Erythroblast (primary cell): ENCODE measurements at places on chromosomes 7 and 10.
A peak's percentile ranks its signal among the peaks of the same experiment; 100 is the strongest.

DNA sequence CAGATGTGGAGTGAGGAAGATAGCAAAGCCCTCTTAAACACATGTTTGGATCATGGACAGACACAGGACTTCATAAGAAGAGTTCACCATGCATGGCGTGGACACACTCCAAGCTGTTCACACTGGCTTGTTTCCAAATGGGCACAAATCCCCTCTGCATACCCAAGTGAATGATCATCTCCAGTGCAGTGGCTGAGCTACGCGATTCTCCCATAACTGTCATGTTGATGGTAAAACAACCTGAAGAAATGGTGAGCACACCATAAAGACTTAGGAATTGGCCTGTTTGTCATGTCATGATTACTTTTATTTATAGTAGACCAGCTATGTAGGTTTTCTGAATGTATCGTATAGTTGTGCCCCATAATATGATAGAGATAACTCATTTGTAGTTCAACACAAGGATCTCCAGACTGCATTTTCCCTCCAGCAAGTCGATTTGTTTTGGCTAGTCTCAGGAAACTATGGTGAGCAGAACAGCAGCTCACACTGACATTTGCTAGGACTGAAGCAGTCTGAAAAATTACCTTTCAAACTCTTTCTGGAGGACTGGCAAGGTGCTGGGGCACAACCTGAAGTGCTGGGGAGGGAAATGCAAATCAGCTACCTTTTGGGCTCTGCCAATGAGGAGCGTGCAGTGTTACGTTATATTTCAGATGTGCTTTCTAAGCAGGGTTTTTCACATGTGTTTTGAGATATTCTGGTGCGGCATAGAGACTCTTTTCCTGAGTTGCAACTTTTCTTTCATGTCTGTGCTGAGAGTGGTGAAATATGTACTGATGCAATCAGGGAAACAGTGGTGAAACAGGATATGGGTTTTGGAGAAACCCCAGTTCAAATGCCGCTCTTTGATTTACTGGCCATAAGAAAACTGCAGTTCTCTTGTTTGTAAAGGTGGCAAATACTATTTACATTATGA is 629.6 kb upstream of the DPP6 start:
- no peak for DNase-seq

GRCh38 chr10:51139176-51139575 is 64.9 kb downstream of the PRKG1 start:
- no peak for DNase-seq

DNA sequence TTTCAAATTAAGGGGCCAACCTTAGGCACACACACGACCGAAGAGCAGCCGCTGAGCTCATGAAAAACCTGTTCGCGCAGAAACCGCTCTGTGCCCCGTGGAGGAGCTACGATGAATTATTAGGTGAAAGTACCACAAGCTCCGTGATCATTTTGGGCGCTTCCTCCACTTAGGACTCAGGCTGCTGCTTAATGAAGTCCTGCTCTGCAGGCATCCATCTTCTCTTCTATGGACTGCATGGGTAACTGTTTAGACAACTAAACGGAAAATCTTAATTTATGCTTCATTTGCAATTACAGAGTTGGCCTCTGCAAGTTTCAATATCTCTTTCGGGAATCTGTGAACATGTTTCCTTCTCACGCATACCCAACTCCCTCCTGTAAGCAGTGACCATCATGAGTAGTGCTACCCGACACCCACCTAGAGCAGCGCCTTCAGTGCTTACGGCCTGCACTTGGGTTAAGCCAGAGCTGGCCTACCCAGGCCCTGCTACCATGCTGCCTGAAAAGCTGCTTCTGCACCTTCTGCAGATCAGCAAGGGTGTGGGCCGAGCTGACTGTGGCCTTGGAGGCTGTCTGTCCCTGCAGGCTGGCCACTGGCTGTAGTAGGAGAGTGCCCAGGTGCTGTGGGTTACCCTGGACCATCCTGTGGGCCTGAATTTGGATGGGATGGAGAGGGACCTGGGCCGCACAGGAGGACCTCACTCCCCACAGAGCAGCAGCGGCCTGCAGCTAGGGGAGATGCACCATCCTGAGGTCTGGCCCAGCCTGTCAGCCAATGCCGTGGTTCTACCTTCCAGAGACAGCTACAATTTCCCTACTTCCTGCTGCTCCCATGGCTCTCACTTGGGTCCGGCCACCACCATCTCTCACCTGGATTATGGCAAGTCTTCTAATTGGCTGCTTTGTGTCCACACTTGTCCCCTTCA is 36.0 kb downstream of the GNA12 start:
- DNase-seq = no peak

DNA sequence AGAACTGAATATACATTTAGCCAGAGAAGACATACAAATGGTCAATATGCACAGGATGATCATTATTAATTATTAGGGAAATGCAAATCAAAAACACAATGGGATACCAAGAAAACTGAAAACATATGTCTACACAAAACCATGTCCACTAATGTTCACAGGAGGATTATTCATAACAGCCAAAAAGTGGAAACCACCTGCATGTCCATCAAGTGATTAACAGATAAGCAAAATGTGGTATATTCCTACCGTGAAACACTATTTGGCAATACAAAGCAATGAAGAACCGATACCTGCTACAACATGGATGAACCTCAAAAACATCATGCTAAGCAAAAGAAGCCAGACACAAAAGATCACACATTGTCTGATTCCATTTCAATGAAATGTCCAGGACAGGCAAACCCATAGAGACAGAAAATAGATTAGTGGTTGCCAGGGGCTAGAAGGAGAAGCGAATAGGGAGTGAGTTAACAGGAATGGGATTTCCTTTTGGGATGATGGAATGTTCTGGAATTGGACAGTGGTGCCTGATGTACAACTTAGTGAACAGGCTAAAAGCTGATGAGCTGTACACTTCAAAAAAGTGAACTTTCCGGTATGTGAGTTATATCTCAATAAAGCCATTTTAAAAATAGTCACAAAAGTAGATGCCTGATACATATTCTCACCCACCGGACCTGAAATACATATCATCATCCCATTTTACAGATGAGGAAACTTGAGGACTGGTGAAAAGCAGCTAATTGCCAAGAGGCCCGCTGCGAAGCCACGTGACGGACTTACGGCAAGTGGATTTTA is 33.6 kb downstream of the HIPK2 start:
- DNase-seq = no peak

GRCh38 chr7:104848138-104848990 is 165.6 kb upstream of the KMT2E start:
- peak; percentile 56 for DNase-seq

DNA sequence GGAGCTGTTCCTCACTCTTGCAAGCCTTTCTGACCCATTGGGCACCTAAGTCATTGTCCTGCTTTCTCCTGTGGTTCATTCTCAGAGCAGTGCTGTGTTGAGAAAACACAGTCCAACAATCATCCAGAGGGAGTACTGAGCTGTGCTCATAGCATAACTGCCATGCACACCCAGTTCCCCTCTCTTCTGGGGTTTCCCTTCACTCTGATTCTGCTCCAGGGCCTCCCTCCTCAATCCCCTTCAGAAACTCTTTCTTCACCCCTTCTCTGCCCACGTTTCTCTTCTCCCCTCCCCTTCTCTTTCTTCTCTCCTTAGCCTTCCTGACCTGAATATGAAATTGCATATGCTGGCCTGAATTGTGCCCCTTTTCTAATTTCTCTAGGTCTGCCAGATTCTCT is 155.8 kb downstream of the AOAH start:
- DNase-seq = no peak

- no peak for DNase-seq
These were observed 115.5 kb downstream of the SMURF1 start for GRCh38 chr7:99028261-99028973.

- DNase-seq = no peak
These were observed 63.3 kb downstream of the ELFN1 start for GRCh38 chr7:1733206-1733907.

GRCh38 chr10:84135836-84136235 is 3.5 kb upstream of the GHITM start:
- DNase-seq = no peak

- no peak for DNase-seq
These were observed 16.4 kb upstream of the RAPGEF5 start for GRCh38 chr7:22373388-22373787.

- DNase-seq = peak; percentile 1
These were observed 531.1 kb upstream of the STEAP1 start for GRCh38 chr7:89623018-89623672.

GRCh38 chr7:134396031-134396430 is 62.9 kb downstream of the AKR1B1 start:
- DNase-seq = no peak

DNA sequence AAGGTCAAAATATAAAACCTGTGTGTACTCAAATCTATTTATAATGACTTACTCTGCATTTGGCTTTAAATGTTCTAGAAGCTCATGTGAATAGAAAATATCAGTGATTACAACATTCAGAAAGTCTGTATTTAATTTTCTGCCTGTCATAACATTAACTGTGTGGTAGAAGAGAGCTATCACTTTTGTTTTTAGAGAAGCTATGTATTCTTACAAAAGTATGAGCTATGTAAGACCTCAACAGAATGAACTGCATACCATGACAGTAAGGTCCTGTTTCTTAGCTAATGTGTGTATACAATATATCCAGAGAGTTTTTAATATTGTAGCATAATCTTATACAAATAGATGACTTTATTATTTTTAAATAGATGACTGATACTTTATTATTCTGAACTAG is 61.5 kb downstream of the PTN start:
- no peak for DNase-seq

GRCh38 chr10:83343676-83344075 is 795.6 kb upstream of the GHITM start:
- no peak for DNase-seq

GRCh38 chr7:28564755-28565374 is 152.5 kb downstream of the CREB5 start:
- DNase-seq = no peak

DNA sequence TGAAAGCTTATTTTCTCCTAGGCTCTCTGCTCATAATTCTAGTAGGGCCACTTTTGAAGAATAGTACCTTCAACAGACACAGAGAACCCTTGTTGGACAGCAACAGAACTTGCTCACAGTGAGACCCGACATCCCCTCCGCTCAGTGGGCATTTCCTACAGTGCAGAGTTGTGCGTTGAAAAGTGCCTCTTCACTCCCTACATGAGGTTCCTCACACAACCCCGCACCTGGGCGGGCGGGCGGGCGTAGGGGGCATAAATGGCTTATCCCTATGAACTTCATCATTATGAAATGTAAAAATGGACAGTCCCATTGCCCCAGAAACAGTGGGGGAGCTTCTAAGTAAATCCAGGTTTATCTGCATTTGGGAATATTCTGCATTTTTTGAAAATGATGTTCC is 174.9 kb downstream of the MGMT start:
- DNase-seq = no peak

DNA sequence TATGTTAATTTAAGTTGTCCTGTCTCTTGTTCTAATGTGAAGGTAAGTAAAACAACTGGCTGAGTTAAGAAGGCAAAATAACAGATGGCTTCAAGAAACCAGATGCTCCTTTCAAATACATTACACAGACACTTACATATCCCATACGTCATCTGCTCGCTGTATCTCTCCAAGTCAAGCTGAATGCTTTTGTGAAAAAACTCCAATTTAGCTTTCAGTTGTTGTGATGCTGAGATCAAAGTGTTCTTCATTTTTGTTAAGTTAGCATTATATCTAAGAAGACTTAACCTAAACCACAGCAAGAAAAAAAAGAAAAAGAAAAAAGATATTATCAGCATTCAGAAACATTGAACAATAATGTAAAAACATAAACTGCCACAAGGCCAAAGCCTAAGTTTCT is 18.5 kb upstream of the ERLIN1 start:
- DNase-seq = no peak

DNA sequence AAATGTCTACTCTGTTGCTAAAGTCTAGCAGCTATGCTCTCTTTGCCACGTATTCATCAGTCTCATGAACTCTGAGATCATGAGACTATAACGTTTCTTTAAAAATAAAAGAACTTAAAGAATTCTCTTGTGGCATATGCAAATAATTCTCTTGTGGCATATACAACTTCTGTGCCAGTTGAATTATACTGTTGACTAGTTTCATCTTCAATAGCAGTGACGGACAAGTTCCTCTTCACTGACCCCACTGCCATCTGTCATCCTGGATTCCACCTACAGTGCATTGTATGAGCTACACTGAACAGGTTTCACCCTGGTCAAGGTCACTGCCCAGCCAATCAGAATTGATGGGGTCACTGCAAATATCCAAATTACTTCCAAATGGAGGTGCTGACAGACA is 88.2 kb downstream of the CD36 start:
- DNase-seq = no peak

GRCh38 chr10:131119626-131120355 is 191.7 kb downstream of the TCERG1L start:
- no peak for DNase-seq

- DNase-seq = no peak
These were observed 87.6 kb upstream of the AFAP1L2 start for GRCh38 chr10:114491933-114492332.

GRCh38 chr10:6667679-6668270 is 87.7 kb upstream of the PRKCQ start:
- peak; percentile 31 for DNase-seq

DNA sequence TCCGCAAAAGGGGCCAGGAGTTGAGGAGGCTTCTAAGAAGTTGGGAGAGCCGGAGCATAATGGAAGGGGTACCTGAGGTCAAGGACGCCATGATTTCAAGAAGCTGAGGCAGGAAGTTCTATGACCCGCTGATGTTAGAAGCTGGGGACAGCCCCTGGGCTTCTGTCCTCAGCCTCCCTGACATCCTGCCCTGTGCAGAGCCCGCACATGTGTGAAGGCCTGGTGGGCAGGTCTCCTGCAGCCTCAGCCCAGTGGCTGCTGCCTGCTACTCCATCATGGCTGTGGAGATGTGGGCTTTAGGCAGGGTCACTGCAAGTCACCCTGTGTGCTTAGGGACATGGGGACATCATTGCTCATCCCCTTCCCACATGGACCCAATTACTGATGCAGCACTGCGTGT is 53.8 kb upstream of the PCBD1 start:
- no peak for DNase-seq

- DNase-seq = no peak
These were observed 89.2 kb downstream of the RNF216 start for GRCh38 chr7:5692112-5692844.

GRCh38 chr10:6406220-6407033 is 173.6 kb downstream of the PRKCQ start:
- peak; percentile 19 for DNase-seq

DNA sequence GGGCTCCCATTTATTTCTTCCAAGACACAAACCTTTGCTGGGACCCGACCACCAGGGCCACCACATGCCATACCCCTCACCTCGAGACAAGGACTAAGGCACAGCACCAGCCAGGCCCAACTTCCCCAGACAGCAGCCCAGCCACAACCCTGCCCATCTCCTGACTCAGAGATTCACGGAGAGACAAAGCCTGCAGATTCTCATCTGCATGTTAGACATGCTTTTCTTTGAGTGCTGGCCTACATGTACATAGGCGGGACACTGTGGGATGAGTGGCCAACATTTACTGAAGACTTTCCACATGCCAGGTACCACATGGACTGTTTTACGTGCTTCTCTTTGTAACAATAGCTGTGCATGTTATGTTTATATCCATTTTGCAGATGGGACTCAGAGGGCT is 221.3 kb upstream of the ZMIZ1 start:
- no peak for DNase-seq
